Stimulated activated CD4-positive, alpha-beta T cell treated with anti-CD3 and anti-CD28 coated beads, Interleukin-2, amount 100 ng/mL, for 24 hours (primary cell): ENCODE measurements at places on chromosomes 12 and 14.

DNA sequence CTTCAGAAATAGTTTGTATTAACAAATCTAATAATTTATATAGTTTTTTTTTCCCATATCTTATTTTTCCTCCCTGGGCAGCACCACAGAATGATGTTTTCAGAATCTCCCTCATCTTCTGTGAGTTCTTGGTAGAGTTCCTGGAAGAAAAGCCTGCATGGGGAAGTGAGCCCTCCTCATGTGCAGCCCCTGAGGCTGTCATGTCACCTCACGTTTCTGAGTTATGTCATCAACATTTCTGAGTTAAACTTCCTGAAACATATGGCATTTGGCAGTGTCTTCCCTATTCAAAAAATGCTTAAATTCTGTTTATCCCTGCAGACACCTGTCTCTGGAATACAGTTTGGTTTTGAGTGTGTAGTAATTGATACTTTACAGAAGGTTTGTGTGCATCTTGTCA is 979.0 kb downstream of the TMEM121 start:
- DNase-seq = no peak

DNA sequence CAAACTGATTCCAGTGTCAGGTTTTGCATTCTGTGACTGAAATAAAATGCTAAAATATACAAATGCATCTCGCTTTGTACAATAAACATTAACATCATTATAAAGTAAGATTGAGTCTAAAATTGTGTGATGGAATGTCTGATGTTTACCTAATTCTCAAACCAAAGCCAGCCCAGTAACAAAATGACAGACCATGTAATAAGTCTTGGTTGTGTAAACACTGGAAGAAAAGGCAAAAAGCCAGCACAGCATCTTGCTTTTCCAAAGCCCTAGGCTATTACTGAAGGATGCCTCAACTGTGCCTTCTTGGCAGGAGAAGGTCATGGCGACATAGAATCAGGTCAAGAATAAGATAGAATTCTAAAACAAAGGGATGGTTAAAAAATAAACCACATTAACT is 169.6 kb downstream of the EGLN3 start:
- DNase-seq = no peak

- no peak for DNase-seq
These were observed 45.1 kb downstream of the TBX3 start for GRCh38 chr12:114638790-114639435.

GRCh38 chr12:86521870-86522269 is 265.7 kb upstream of the MGAT4C start:
- DNase-seq = no peak

GRCh38 chr14:95323361-95323760 is 3.7 kb upstream of the CLMN start:
- no peak for DNase-seq

DNA sequence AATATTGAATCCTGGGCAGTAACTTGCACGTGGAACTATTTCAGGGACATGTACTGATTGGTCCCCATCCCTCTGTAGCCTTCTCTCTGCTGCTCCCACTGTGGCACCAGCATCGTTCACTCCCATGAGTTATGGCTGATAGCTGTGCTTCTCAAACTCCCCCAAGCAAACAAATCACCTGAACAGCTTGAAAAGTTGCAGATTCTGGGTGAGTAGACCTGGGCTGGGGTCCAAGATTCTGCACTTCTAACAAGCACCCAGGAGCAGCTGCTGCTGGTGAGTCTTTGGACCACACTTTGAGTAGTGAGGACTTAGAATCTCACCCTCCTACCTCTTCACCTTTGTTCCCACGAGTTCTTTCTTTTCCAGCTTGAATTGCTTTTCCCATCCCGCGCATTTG is 49.4 kb upstream of the ZFP36L1 start:
- DNase-seq = no peak

GRCh38 chr12:126681676-126682075 is 1585.3 kb upstream of the TMEM132C start:
- DNase-seq = no peak

- DNase-seq = no peak
These were observed 172.8 kb upstream of the DYRK2 start for GRCh38 chr12:67475725-67476124.

- DNase-seq = no peak
These were observed 499 bp downstream of the RNASE4 start for GRCh38 chr14:20684662-20685456.

GRCh38 chr12:108313606-108314351 is 25.3 kb downstream of the CMKLR1 start:
- DNase-seq = peak; percentile 19

GRCh38 chr12:28156804-28157203 is 33.5 kb upstream of the CCDC91 start:
- DNase-seq = no peak

GRCh38 chr12:60194678-60195077 is 598.8 kb downstream of the SLC16A7 start:
- DNase-seq = no peak

DNA sequence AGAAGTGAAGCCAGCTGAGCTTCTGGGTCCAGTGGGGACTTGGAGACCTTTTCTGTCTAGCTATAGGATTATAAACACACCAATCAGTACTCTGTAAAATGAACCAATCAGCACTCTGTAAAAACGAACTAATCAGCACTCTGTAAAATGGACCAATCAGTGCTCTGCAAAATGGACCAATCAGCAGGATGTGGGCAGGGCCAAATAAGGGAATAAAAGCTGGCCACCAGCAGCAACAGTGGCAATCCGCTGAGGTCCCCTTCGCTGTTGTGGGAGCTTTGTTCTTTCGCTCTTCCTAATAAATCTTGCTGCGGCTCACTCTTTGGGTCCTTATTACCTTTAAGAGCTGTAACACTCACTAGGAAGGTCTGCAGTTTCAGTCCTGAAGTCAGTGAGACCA is 72.3 kb downstream of the NTS start:
- DNase-seq = no peak
